ENCODE measurements at places on chromosomes 16 and 17.

GRCh38 chr17:48746916-48747444, 18.4 kb upstream of the HOXB13 start:
- DNase-seq: no peak

GRCh38 chr16:70653406-70653805, 7.0 kb downstream of the IL34 start:
- DNase-seq: no peak

DNA sequence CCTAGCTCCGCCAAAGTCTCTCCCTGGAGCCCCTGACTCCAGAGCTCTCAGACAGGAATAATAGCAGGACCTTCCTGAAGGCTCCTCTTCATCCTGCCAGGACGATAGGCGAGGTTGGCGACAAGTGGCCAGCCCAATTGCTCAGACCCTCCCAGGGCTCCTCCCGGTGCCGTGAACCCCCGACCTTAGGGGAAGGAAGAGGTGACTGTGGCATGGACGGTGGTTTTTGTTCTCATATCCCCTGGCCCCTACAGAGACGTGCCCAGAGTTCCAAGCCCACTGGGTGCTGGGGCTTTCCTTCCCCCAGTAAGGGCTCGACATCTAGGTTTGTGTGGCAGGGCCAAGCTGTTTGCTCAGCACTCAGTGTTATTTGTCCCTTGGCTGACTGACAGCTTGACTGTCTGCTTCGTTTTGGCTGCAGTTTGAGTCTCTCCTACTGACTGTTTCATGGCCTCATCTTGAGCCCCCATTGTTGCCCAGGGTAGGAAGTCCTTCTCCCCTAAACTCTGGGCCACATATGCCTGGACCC, 4.6 kb upstream of the ADCY7 start:
- DNase-seq: peak; percentile 53

DNA sequence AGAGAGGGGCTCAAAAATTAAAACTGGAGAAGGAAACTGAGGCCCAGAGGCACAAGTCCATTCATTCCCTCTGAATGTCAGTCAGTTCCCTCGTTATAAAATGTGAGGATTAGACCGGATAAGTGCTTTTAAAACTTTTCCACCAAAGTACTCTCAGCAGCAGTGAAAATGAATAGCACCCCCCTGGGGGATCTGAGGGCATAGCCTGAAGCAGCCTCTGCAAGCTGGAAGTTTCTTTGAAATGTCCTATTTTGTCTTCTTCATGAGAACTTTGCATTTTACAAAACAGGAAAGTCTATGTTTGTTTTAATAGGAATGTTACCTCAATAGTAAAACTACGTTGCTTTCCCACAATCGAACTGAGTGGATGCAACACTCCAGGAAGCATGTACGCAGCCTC, 273.0 kb downstream of the CEP112 start:
- DNase-seq: no peak

- no peak for DNase-seq
These were observed 8.6 kb downstream of the COG1 start for GRCh38 chr17:73201215-73202069.

GRCh38 chr17:7213895-7214299, 5.7 kb downstream of the DLG4 start:
- DNase-seq: peak; percentile 26

DNA sequence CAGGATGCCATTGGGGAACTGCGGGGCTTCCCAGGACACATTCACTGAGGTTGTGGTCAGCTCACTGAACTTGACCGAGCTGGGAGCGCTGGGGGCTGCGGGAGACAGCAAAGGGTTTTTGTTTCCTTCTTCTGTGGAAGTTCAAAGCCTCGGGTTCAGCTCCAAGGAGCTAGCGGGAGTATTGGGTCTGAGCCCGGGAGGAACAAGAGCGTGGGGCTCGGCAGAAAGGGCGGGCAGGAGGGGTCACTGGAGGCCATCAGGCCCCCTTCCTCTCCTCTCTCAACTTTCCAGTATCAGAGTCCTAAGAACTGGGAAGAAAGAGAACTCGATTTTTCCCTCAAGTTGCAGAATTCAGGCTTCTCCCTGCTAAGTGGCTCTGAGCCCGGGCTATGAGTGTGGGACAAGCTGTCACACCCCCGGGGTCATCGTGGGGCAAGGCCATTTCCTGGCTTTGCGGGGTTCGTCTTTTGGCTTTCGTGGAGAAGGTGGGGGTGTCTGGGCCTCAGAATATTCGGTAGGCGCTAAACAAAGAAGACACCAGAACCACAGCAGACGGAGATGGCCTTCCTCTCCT, 53.6 kb upstream of the CDC42EP4 start:
- DNase-seq: no peak

GRCh38 chr16:26087091-26087490, 395.3 kb downstream of the HS3ST4 start:
- DNase-seq: no peak

GRCh38 chr17:45170931-45171337, 9.3 kb downstream of the HEXIM2 start:
- peak; percentile 98 for DNase-seq

- no peak for DNase-seq
These were observed 434.5 kb upstream of the GOT2 start for GRCh38 chr16:59168461-59169114.

GRCh38 chr16:1771188-1771863, at the start of gene NME3:
NME3 (minus strand) TSS chr16:1771543; CDS start chr16:1771534, 9 bp downstream.
- no peak for DNase-seq

DNA sequence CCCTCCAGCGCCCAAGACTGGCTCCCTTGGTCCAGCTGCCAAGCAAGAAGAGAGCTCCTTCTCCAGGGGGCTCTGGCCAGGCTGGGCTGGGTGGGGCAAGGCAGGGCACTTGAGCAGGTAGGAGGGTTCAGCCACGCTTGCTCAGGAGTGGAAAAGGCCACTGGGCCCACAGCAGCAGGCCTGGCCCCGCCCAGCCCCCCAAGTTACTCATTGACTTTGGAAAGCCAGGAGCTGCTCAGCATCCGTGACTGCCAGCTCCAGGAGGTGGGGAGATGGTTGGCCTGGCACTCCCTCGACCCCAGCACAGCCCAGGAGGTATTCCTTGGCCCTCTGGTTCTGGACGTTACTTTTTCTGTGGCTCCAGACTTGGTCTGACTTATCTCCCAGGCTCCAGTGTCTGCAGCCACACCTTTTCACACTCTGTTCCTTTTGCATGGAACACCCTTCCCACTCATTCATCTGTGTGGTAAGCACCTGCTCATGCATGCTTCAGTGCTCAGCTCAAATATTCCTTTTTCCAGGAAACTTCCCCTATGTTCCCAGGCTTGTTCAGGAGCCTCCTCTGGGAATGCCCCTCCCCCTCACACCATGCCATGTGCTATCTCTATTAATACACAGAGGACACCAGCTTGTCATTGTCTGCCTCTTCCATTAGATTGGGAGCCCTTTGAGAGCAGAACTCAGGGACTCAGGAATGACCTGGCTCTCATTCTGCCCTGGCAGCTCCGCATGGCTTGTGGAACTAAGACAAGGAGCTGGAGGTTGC, at the start of gene CDH16:
TSS of gene CDH16 (minus strand) at position 83 of the 766 bp plus-strand sequence. CDS start 820 bp downstream, outside the sequence.
- no peak for DNase-seq

- no peak for DNase-seq
These were observed 22.6 kb upstream of the KIFC3 start for GRCh38 chr16:57824888-57825287.

DNA sequence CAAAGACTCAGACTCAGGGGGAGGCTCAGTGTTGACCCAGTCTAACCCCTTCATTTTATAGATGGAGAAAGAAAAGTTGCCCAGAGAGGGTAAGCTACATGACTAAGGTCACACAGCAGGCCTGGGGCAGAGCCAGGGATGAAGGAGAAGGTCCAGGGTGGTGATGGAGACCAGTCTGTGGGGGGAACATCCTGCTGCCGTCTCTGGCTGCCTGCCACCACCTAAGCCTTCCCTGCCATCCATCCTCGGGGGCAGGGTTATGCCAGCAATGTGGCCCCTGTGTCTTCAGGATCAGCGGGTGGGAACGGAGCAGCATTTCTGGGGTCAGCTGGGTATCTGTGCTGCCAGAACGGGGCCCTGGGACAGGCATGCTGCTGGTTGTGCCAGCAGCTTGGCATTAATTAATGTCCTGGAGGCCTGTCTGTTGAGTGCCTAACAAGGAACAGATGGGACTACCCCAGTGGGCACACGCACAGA, 5.5 kb downstream of the DOK4 start:
- no peak for DNase-seq

GRCh38 chr17:62763891-62764600, 44.1 kb downstream of the MARCHF10 start:
- no peak for DNase-seq

DNA sequence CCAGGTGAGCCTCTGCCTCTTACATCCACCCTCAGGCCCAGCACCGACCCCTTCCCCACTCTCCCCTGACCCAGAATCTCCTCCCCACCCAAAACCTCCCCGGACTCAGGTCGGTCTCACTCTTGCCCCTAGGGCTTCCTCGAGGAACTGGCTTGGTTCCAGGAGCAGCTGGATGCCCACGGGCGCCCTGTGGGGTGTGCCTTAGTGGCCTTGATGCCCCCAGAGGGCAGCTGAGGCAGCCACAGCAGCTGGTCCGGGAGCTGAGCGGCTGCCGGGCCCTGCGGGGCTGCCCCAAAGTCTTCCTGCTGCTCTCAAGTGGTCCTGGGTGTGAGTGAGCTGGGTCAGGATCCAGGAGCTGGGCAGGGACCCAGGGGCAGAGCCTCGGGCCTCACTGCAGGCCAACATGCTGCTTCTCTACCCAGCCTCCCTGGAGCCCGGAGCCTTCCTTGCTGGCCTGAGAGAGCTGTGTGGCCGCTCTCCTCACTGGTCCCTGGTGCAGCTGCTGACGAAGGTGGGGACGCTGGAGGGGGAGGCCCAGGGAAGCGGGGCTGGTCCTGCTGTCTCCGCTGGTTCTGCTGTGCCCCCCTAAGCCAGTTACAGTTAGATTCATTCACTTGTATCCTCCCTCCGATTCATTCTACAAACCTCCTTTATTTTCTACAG, 9.6 kb downstream of the ZNF213 start:
- DNase-seq: no peak

DNA sequence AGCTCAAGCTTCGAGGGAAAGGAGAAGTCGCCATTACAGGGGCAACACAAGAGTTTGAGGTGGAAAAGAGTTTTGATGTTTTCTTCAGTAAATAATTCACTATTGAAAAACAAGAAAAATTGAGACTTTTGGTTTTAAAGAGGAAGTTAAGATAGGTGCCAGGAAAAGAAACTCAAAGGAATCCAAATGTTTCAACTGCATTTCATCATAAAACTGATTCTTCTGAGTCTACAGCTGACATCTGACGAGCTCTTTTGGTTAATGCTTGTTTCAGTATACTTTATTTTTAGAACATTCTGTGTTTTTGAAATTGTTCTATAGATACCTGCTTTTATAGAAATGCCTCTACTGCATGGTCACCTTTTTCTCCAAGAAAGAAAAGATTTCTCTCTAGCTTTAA, 54.0 kb downstream of the ERN1 start:
- no peak for DNase-seq

GRCh38 chr17:57945996-57946797, 9.0 kb downstream of the CUEDC1 start:
- DNase-seq: no peak

GRCh38 chr17:28871056-28871579, 16.3 kb downstream of the ERAL1 start:
- no peak for DNase-seq

DNA sequence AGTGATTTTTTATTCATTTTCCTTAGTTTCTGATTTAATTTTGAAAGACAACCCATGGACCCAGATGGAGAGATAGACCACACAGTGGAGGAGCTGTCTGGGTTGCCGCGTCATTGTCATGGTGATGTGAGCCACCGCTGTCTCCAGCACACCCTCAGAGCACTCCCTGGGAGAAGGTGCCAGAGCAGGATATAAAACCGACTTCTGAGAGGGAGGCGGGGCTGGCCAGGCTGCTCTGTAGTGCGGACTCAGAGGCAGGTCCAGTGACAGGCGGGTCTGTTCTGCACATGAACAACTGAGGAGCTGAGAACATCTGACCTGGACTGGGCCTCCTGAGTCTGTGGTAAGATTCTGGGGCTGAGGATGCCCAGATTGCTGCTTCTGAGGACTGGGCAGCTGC, 216.3 kb upstream of the NLRP1 start:
- DNase-seq: no peak

DNA sequence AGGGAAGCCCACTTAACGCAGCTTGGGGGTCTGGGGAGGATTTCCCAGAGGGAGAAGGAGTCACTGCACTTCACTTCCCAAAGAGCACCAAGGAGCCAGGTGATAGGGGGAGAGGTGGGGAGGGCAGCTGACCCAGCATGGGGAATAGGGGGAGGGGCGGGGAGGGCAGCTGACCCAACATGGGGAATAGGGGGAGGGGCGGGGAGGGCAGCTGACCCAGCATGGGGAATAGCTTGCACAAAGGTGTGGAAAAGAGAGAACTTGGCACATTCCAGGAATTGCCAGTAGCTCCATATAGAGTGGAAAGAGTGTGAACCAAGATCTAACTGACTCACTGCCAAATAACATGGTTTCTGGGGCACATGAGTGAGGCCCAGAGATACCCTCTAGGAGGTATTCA, 110.3 kb downstream of the CCT6B start:
- DNase-seq: no peak

DNA sequence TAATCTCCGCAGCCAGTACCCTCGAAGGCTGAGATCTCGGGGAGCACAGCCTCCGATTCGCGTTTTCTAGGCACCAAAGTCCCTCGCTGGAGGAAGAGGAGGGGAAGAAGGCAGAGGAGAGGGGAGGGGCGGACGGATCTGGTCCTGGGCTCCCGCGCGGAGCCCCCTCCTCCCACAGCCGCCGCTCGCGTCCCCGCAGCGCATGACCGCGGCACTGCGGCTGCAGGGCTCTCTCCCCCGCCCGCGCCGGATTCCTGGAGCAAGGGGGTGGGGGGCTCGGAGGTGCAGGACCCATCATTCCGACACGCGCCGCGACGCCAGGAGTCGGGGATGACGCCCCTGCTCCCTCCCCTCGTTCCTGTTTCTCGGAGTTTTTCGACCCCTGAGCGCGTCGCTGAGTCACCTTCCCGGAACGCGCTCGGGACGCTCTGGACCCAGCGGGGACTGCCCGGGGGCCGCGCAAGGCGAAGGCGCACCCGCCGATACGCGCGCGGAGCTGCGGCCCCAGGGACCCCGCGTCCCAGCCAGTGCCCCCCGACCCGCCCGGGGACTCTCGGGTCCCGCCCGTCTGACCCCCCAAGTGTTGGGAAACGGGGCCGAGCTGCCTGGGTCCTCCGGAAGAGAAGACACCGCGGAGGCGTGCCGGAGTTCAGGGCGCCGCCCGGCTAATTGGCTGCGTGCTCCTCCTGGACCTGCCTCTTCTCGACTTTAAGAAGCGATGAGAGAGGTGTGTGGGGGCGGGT, 1.4 kb upstream of the SPHK1 start:
- peak; percentile 62 for DNase-seq

DNA sequence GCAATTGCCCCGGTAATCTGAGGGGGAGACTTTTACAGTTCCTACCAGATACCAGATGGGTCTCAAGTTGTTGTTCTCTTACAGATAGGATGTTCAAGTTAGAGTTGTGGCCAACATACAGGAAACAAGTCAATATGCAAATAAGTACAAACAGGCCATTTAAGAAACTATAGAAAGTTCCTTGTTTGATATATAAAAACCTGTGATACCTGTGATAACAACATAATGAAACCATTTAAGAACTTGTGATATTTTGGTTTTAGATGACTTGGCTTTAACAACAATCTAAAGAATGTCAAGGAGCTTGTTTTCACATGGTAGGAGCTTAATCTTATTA, 16.8 kb downstream of the CDR2 start:
- no peak for DNase-seq

Data from MG63 (cell line).